ENCODE measurements at places on chromosomes 11 and 22. TPM values are rescaled to one million over a fixed set of nuclear protein-coding genes. Genes with fewer than 3 reads are reported as not detected.

Gene MB
- not detected for total RNA-seq

Gene APOBEC3B
- not detected for total RNA-seq

Gene UCP3
- total RNA-seq, result 5.4 TPM

Gene MYBPC3
- total RNA-seq, result 0.91 TPM

Gene SYCE3
- total RNA-seq, result 3.0 TPM

Gene LRRC4C
- total RNA-seq, result 4.7 TPM

Gene C11orf86
- not detected for total RNA-seq

Gene ESAM
- 49.2 TPM for total RNA-seq

- peak; percentile 67 for DNase-seq
Observed at GRCh38 chr11:126163074-126163700, 48.3 kb downstream of the RPUSD4 start.

- DNase-seq, result no peak
Observed at GRCh38 chr22:32499666-32500065, 25.1 kb downstream of the FBXO7 start.

DNA sequence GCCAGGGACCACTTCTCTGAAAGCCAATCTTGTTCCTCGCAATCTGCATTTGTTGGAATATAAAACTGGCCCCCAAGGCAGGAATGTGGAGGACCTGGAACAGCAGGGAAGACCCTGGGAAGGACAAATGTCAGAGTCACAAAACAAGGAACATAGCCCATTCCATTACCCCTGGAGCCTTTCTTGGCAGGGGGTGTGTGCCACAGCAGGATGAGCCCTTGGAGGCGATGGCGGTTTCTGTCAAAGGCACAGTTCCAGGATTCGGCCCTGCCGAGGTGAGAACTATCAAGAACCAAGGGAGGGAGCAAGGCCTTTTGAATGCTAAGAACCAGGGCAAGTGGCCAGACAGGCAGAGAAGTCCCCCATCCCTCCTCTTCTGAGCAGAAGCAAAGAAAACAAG lies 204.3 kb downstream of the TRIM29 start:
- DNase-seq, result no peak

DNA sequence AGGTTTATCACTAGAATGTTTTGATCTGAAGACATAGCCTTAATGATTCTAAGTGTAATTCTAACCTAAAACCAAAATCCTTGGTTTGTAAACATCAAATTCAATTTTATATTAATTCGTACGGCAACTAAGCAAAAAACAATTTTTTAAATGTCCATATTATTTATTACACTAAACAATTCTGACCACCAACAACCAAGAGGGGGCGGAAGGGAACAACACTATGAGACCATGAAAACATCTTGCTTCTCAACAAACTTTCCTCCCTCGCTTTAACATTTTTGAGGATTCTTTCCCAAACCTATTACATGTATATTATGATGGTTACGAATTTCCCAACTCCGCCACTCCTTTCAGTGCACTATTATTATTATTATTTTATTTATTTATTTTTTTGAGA lies 6.5 kb upstream of the UCP2 start:
- DNase-seq, result no peak

DNA sequence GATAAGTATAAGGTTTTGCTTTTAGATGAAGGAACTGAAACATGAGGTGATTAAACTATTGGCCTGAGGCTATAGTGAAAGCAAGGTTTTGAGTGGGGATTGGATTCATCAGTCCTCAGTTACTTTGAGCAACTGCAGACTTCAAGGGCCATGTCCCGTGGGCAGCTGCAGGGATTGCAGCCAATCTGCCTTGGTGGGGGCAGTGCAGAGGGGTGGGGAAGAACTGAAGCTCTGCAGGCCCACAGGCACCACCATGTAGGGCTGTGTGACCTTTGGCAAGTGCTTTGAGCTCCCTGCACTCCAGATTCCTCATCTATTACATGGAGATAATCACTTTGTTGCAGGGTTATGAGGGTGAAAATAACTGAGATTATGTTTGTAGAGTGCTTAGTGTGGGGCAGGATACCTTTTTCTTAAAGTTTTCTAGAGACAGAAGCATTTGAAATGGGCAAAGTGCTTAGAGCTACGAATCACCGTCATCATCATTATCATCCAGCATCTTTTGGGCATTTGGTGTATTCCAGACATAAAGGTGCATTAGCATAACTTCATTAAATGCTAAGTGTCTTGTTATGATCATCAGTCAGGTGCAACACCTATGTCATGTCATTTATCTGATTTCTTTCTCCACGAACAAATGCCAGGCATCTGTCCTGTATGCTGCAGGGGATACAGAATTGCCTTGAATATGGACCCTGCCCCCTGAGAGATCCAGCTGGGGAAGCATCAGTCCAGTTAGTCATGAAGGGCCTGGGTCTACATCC lies 72.1 kb upstream of the TENM4 start:
- DNase-seq, result no peak

GRCh38 chr22:19884954-19885751 lies 30.5 kb upstream of the GNB1L start:
- peak; percentile 78 for DNase-seq

GRCh38 chr22:46053563-46054090 lies 76.7 kb upstream of the WNT7B start:
- peak; percentile 94 for DNase-seq

DNA sequence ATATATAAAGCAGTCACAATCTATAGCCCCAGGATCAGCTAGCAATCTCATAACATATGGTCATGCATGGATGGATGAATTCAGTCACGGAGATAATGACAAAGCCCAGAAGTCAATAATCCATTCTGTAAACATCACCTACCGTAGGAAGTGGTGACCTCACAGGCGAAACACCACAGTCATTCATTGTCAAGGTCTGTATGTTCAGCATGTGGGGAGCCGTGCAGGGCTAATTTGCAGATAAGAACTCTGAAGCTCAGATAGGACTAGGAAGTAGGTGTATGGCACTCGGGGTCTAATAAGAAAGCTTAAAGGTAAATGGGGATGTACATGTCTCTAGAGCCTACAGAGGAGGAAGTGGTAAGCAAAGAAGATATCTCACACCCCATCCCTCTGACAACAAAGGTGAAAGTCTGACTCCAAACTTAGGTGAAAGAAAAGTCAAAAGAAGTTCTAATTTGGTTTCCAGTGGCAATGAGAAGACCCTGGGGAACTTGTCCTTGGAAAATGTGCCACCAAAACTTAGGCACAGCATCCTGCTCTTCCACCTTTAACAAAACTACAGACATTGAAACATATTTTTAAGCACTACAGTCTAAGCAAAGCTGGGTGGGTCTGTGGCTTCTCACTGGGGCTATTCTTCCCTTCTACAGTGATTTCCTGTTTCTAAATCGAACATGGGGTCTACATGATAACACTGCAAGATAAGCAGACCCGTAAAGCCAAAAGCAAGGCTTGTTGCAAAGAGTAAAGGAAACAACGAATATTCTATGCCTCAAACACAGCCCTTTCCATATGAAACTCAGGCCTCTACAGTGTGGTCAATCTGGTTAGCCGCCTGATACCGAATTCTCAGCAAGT lies 5.2 kb downstream of the CRTAM start:
- DNase-seq, result no peak

- no peak for DNase-seq
Observed at GRCh38 chr11:133801356-133801755, 44.0 kb downstream of the SPATA19 start.

DNA sequence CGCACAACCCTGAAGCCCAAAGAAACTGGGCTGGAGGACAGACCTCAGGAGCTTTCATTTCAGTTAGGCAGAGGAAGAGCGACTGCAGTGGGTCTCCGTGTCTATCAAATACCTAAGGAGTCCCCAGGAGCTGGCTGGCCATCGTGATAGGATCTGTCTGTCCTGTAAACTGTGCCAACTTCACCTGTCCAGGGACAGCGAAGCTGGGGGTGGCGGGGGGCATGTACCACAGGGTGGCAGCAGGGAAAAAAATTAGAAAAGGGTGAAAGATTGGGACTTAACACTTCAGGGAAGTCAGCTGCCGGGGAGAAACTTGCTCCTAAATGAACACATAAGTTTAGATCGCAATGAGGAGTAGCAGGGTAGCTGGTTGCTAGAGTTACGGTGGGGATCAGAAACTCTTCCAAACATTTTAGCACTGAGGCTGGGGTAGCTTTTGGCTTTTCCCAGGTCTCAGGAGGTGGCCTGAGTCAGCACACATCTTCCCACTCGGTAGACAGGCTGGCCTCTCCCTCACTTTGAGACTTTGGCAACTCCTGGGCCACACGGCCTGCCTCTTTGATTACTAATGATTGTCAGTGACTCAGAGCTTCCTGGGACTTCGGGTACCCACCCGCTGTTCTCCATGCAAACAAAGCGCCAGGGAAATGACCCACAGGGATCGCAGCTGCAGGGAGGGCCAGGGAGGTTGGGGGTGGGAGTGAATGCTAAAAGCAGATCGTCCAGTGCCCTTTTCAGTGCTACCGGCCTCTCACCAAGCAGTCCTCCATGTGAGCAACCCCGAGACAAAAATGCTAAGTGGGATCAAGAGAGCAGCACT lies 2.9 kb upstream of the MTFP1 start:
- DNase-seq, result no peak

- no peak for DNase-seq
Observed at GRCh38 chr11:68543594-68543993, 83.0 kb downstream of the PPP6R3 start.

DNA sequence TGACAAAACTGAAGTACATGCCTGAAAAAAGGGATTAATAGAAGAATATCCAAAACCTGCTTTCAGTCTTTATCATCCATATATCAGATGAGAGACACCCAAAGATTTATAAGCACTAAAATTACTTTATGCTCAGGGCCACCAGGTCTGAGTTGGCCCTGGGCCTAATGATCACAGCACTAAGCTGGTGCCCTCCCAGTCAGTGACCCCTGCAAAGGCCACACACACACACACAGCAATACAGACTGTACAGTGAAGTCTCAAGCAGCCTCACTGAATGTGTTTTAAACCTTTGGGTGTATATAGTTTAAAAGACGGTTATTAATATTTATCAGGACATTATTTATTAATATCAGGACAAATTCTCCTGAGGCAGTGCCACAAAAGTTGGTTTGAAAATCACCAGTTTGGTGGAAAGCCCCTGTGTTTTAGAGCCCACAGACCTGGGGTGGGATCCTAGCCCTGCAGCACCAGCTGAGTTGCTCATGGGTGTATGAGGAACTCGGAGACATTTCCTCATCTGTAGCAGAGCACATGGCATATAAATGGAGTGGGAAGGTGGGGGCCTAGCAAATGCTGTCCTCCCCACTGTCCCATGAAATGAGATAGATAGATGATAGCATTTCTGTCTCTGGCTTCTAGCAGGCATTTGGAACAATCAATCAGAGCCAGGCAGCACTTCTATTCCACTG lies 48.4 kb upstream of the HORMAD2 start:
- DNase-seq, result no peak

DNA sequence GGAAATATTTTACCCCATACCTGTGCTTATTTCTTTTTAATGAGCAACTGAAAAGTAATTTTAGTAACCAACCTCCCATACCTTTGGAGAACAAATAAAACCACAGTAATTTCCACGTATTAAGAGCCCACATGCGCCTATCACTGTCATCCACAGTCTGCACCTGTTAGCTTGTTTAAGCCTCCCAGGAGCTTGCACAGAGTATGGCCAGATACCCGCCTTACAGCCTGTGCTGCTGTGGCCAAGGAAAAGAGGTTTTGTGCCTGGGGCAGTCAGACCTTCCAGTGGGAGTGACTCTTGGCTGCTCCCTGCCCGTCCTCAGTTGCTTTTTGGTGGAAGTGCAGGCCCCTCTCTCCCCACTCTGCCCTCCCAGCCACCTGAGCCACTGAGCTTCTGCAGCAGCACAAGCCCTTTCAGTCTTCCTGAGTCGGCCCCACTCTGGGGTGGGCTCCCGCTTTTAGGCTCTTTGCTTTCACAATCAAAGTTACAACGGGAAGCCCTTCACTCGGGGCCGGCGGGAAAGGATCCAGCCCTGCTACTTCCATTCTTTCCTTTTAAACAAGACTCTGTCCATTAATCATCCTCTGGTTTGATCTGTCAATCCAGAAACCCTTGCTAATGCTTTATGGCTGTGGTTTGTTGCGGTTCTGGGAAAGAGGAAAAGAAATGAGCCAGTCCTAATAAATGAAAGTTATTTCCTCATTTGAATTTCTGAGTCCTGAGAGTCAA lies 308.8 kb downstream of the TBC1D22A start:
- DNase-seq, result peak; percentile 47

DNA sequence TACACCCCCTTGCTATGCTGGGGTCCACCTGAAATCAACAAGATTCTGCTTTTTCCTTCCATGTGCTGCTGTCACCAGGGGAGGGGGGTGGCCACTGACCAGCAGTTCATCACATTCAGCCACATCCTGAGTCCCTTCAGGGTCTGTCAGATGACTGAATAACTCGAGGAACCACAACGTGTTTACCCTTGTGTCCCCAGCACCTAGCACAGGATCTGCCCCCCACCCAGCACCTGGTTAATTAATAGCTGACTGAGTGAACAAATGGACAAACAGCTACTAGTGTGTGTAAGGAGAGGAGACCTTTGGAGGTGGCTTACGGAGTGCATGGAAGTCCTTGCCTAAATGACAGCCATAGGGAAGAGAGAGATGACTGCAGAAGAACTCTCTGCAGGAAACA lies 119.5 kb upstream of the NCAM1 start:
- DNase-seq, result no peak
